IMR-90 (cell line): ENCODE measurements at places on chromosomes 1 and 21. TPM values are rescaled to one million over a fixed set of nuclear protein-coding genes. Genes with fewer than 3 reads are reported as not detected.
A peak's percentile ranks its signal among the peaks of the same experiment; 100 is the strongest.

The GBP2 gene
- total RNA-seq: 12.8 and 17.7 TPM in 2 replicates

DNA sequence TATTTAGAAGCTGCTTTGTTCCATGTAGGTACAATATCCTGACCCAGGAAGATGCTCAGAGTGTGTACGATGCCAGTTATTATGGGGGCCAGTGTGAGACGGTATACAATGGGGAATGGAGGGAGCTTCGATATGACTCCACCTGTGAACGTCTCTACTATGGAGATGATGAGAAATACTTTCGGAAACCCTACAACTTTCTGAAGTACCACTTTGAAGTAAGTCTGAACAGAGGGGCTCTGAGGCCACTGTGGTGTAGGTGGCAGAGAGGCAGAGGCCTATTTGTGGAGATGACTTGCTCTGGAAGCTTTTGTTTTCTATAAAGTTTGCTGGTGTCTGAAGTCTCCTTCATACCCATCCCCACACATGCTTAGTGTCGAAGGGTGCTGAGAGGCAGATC is 26.8 kb downstream of the C8A start:
- DNase-seq: no peak

DNA sequence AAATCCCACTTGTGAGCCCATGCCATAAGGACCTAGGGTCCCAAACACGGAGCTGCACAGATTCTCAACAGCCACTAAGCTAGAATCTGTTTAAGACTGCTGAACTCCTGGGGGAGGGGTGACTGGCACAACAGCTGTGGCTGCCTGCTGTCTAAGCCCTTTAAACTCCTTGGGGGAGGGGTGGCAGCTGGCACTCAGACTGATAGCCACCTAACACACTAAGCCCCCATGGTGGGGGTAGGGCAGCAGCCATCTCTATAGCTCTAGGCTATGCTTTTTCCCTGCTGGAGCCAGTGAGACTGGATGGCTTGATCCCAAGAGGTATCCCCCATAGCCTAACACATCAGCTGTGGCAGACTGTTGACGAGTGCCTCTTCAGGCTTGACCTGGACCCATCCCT is 73.3 kb upstream of the FMO3 start:
- DNase-seq: no peak

- no peak for DNase-seq
Measured at GRCh38 chr1:198656500-198656932, 17.7 kb downstream of the PTPRC start.

DNA sequence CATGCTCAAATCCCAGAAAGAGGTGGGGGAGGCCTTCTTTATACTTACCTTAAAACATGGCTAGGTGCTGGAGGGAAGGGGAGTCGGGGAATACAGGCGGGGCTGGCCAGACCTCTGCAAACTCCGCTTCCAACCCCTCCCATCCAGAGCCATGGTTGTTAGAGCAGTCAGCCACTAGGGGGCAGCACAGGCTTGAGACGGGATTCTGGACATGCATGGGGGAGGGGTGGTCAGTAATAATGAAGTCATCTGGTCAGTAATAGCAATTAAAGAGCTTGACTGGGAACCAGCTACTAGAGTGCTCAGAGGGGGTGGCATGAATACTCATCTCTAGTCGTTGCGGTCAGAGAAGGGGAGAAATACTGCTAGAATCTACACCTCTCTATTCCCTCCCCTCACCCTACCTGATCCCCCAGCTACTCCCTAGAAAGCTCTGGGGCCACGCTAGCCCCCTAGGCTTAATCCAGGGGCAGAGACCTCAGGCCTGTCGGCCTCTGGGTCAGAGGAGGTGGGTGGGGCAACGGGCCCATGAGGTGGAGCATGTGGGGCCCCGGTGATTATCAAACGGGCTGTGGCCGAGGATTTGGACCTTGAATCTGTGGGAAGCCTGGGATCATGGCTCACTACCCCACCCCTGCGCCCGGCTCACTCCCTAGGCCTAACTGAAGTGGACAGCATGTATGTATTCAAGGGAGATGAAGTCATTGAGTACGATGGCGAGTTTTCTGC is 2.9 kb downstream of the CASQ1 start:
- DNase-seq: peak; percentile 87

GRCh38 chr1:33410091-33410701 is 20.7 kb downstream of the PHC2 start:
- DNase-seq: peak; percentile 60

DNA sequence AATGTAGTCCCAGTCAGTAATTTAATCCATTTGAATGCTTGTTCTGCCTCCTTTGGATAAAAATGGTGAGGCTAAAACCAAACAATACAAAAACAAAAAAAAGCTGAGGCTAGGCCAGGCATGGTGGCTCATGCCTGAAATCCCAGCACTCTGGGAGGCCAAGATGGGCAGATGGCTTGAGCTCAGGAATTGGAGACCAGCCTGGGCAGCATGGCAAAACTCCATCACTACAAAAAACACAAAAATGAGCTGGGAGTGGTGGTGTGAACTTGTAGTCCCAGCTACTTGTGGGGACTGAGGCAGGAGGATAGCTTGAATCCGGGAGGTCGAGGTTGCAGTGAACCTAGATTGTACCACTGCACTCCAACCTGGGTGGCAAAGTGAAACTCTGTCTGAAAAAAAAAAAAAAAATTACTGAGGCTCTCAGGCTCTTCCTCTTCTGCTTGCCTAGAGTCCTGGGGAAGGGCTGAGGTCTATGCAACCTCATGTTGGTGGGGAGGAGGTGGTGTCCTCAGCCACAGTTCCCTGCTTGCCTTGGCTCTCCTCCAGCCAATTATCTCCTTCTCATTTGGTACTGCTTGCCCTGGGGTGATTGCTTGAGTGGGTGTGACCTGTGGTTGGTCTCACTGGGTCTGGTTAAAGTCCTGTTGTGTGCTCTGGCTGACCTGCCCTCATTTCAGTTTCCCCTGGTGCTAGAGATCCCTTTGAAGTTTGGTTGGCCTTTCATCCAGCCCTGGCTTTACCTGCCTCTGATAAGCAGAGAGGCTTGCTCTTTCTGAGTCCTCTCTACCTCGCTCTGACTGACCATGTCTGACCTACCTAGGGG is 20.9 kb downstream of the S1PR1 start:
- no peak for DNase-seq

GRCh38 chr1:201049248-201049831 is 25.8 kb upstream of the KIF21B start:
- DNase-seq: no peak

The SMCP gene
- not detected in 2 replicates for total RNA-seq

The NTMT2 gene
- not detected in 2 replicates for total RNA-seq

DNA sequence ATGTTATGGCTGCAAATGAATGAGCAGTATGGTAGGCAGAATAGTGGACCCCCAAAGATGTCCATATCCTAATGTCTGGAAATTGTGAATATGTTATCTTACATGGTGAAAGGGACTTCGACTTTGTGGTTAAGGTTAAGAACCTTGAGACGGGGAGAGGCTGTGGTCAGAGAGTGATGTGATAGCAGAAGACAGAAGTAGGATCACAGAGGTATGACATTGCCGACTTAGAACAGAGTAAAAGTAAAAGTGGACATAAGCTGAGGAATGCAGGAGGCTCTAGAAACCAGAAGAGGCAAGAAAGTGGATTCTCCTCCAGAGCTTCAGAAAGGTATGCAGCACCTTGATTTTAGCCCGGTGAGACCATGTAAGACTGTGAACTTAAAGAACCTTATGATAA is 74.6 kb downstream of the CTH start:
- no peak for DNase-seq

The IRF6 gene
- total RNA-seq: 1.9 and 2.9 TPM in 2 replicates

DNA sequence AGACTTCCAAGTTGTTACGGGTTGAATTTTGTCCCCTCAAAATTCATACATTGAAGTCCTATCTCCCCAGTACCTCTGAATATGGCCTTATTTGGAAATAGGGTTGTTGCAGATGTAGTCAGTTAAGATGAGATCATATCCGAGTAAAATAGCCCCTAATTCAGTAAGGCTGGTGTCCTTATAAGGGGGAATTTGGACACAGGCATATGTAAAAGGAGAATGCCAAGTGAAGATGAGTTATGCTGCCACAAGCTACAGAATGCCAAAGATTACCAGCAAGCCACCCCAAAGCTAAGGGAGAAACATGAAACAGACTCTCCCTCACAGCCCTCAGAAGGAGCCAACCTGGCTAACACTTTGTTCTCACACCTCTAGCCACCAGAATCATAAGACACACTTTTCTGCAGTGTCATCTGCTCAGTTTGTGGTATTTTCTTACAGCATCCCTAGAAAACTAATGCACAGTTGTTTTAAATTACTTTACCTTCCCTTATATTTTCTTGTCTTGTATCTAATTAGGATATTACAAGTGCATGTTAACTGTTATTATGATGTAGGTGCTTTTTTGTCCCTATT is 43.3 kb upstream of the PRDX6 start:
- DNase-seq: no peak

The ADORA1 gene
- under 0.01 and 0.36 TPM in 2 replicates for total RNA-seq

The SLC9C2 gene
- total RNA-seq: not detected in 2 replicates

The RPS6KC1 gene
- total RNA-seq: 23.7 and 25.8 TPM in 2 replicates

GRCh38 chr1:155761736-155762405 is 73.0 kb downstream of the DAP3 start:
- no peak for DNase-seq

GRCh38 chr1:21922090-21923013 is 14.8 kb downstream of the HSPG2 start:
- no peak for DNase-seq

- DNase-seq: no peak
Measured at GRCh38 chr1:112304126-112304525, 91.9 kb upstream of the CTTNBP2NL start.

- no peak for DNase-seq
Measured at GRCh38 chr21:31623664-31624063, 35.8 kb upstream of the SOD1 start.

- no peak for DNase-seq
Measured at GRCh38 chr1:31981972-31982371, 31.7 kb upstream of the KHDRBS1 start.

- DNase-seq: no peak
Measured at GRCh38 chr1:166083887-166084286, 82.9 kb downstream of the FAM78B start.

The FCGR2B gene
- not detected in 2 replicates for total RNA-seq

DNA sequence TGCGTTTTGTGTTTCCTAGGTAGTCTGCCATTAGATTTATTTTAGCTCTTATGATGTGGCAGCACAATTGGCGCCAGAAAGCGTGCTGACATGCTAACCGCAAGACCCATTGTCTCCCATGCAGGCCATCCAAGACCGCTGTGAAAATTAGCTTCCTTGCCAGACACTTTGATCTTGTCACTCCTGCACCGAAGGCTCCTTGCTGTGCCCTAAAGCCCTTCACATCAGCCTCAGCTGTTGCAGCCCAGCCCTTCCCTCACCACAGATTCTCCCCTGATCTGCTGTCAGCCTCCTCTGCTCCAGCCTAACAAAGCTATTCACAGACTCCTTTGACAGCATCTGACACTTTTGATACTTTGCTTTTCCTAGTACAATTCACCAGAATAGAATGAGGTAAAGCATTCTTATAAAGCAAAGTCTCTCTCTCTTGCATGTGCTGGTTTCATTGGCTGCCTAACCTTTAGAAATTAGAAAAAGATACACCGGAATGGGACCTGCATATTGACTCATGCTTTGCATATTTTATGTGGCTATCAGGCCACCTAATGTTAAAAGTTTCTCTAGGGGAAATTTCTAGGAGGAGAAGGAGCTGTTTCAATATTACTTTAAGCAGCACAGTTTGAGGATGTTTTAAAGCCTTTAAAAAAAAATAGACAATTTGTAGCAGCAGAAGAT is 280.3 kb upstream of the FMN2 start:
- DNase-seq: no peak

GRCh38 chr1:99447721-99448120 is 183.4 kb downstream of the PLPPR4 start:
- peak; percentile 22 for DNase-seq

DNA sequence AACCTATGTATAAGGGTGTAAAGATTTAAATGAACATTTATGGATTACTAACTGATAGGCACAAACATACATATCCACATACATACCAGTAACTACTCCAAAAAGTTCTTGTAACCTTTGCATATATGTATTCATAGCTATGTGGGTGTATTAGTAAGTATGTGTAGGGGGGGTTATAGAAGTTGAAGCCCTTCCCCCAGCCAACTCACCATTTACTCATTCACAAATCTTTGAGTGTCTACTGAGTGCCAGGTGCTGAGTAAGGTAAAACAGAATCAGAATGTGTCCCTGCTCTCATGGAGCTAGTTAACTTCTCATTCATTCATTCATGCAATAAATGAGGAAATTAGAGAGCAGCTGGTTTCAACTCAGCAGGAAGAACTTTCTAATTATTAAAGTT is 1.3 kb downstream of the C1orf146 start:
- peak; percentile 5 for DNase-seq

DNA sequence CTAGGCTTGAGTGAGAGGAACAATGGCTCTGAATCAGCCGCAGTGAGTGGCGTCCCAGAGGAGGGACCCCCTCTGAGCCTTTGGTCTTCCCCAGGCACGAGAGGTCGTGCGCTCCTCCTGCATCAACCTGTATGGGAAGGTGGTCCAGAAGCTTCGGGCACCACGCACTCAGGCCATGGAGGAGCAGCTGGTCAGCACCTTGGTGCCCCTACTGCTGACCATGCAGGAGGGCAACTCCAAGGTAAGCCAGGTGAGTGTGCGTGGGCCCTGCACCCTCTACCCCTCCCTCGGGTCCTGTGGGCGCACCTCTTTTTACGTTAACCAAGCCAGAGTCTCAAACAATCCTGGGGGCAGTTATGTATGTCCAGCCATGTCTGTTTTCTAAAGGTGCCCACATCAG is 13.7 kb upstream of the TTC4 start:
- DNase-seq: no peak

The OPTC gene
- total RNA-seq: not detected in 2 replicates

- no peak for DNase-seq
Measured at GRCh38 chr21:14888202-14888601, 176.6 kb downstream of the NRIP1 start.

- peak; percentile 48 for DNase-seq
Measured at GRCh38 chr1:40861224-40862003, 749 bp downstream of the CITED4 start.

DNA sequence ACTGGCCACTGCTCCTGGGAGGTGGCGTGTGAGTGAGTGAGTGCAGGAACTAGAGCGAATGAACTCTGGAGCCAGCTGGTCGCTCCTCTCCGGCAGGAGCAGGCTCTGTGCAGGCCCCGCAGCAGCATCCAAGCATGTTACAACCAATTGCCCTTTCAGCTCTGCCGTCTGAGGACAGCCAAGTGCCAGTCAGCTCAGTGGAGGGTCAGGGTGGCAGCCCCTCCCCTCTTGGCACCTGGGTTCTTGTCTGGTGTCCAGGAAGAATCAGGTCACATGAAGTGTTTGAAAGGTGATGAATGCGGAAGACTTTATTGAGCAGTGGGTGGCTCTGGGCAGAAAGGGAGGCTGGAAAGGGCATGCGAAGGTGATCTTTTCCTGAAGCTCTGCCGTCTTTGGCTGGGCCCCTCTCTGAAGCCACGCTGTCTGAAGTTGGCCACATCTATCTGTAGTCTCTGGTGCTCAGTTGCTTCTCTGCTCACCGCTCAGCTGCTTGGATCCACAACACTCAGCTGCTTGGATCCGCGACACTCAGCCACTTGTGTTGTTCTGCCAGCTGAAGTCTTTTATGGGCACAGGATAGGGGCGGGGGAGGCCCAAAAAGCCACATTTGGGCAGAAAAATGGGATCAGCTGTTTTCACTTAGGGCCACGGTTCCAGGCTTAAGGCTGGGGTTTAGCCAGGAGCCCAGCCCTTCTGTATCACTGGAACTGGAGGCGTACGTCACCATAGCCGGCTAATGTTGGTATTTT is 139.8 kb downstream of the ADSS2 start:
- DNase-seq: no peak

- DNase-seq: no peak
Measured at GRCh38 chr1:212067787-212068186, 32.2 kb downstream of the DTL start.
